ENCODE measurements at places on chromosomes 4 and X.
A peak's percentile ranks its signal among the peaks of the same experiment; 100 is the strongest.

GRCh38 chr4:85672959-85673358, 198.0 kb downstream of the ARHGAP24 start:
- DNase-seq: no peak

DNA sequence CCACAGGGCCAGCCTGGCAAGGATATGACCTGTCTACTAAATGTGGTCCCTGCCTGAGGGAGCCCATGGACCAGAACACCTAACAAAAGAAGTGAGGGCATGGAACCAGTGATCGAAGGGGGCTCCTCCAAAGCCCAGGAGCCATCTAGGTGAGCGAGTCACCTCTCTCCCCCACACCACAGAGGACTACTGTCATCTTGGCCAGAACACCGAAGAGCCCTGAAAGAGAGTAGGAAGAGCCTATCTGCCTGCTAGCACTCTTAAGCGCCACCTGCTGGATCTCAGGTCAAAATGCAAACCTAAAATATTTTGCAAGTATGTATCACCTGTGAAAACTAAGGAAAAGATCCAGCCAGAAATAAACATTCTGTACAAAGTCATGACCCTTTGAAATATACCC, 137.9 kb upstream of the ZXDB start:
- peak; percentile 10 for DNase-seq

- DNase-seq: no peak
Measured at GRCh38 chr4:55588160-55588559, 3.9 kb downstream of the PDCL2 start.

DNA sequence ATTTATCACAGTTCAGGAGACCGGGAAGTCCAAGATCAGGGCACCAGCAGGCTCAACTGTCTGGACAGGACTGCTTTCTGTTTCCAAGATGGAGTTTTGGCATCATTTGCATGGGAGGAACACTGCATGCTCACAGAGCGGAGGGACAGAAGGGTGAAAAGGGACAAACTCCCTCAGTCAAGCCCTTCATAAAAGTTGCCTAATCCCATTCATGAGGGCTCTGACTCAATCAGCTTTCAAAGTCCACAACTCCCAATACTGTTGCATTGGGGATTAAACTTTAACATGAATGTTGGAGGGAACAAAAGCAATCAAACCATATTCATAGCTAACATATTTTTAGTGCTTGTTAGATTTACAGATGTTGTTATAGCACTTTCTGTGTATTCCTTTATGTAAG, 158.9 kb upstream of the MAD2L1 start:
- DNase-seq: no peak

GRCh38 chrX:79854469-79854868, 160.1 kb upstream of the TBX22 start:
- DNase-seq: no peak

- no peak for DNase-seq
Measured at GRCh38 chrX:31590581-31591114, 518.8 kb upstream of the FTHL17 start.

- DNase-seq: no peak
Measured at GRCh38 chr4:106264331-106264728, 51.7 kb downstream of the TBCK start.

DNA sequence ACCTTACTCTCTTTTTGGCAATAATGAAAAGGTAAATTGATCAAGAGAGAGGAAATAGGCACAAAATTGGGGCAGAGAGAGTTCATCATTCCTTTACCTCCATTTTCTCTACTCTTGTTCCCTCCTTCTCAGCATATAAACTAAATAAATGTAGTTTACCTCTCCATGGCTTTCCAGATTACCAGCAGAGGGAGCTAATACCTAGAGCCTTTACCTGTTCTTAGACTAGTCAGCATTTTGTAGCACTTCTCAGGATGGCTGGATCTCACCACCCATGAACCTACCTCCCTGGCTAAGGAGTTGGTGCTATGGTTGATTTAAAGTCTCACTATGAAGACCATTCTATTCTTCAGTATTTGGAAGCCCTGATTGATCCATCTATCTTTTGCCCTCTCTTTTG, 15.7 kb downstream of the OFD1 start:
- no peak for DNase-seq

GRCh38 chr4:27020203-27020602, 159.6 kb downstream of the STIM2 start:
- no peak for DNase-seq
